ENCODE measurements at places on chromosomes 6 and 20. TPM values are rescaled to one million over a fixed set of nuclear protein-coding genes. Genes with fewer than 3 reads are reported as not detected.

Gene POU5F1
- total RNA-seq = 1.2 TPM

Gene PPARD
- 40.5 TPM for total RNA-seq

Gene NKAIN2
- not detected for total RNA-seq

Gene ELOVL4
- total RNA-seq = 10.4 TPM

Gene SYCP2L
- total RNA-seq = 0.48 TPM

Gene SERINC3
- 119 TPM for total RNA-seq

Gene CDYL
- total RNA-seq = 41.9 TPM

Data from tracheal epithelial cell (primary cell).